ENCODE measurements at places on chromosomes 7 and 10. TPM values are rescaled to one million over a fixed set of nuclear protein-coding genes. Genes with fewer than 3 reads are reported as not detected.

DNA sequence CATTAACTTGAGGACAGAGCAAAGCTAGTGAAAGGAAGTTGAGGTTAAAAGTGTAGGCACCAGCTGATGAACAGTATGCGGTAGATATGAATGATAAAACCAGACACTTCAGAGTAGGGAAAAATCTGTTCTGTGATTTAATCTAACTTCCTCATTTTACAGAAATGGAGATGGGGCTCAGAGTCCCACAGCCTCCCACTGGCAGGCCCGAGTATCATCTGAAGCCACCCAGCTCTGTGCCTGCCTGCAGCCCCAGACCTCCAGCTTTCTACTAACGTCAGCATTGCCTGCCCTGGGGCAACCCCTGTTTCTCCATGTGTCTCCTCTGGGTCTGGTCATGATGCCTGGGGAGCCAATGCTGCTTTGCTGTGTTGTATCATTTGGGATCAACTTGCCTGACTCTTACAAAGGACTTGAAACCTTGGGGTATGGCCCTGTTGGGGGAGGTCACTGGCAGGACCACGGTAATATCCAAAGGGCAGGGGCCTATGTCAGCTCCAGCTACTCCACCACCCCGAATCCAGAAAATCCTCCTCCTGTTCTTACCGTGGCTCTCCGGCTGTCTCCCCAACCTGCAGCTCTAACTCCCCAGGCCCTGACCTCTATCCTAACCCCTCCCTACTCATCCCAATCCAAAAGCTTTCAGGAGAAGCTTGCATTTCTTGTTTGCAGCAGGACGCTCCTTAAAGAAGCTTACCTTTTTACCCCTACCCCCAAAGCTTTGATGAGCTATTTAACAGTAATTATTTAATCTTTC is 56.2 kb upstream of the NPY start:
- H3K27ac ChIP-seq: no peak overlapping the region
- no peak overlapping the region for H3K4me3 ChIP-seq
- H3K36me3 ChIP-seq: no peaks in the 10 kb centered on the region
- DNase-seq: peak; percentile 46
- peaks cover 21% of the 10 kb centered on the region for H3K4me1 ChIP-seq

DNA sequence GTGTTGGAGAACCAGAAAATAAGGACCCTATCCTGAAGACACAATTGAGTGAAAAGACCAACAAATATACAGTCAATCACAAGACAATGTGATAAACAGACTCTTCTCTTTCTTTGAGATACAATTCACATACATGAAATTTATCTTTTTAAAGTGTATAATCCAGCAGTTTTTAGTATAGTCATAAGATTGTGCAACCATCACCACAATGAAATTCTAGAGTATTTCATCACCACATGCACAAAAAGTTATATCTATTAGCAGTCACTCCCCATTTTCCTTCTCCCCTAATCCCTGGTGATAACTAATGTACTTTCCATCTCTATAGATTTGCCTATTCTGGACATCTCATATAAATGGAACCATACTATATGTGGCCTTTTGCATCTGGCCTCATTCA is 8.2 kb upstream of the SORBS1 start:
- H3K36me3 ChIP-seq: no peaks in the 10 kb centered on the region
- no peak overlapping the region for H3K27ac ChIP-seq
- peaks cover under 1% of the 10 kb centered on the region for H3K27me3 ChIP-seq

GRCh38 chr7:55032069-55032699 is 13.4 kb downstream of the EGFR start:
- H3K4me1 ChIP-seq: no peaks in the 10 kb centered on the region
- H3K4me3 ChIP-seq: no peak overlapping the region
- H3K27ac ChIP-seq: no peak overlapping the region
- no peaks in the 10 kb centered on the region for H3K36me3 ChIP-seq
- H3K27me3 ChIP-seq: peaks cover 5% of the 10 kb centered on the region

DNA sequence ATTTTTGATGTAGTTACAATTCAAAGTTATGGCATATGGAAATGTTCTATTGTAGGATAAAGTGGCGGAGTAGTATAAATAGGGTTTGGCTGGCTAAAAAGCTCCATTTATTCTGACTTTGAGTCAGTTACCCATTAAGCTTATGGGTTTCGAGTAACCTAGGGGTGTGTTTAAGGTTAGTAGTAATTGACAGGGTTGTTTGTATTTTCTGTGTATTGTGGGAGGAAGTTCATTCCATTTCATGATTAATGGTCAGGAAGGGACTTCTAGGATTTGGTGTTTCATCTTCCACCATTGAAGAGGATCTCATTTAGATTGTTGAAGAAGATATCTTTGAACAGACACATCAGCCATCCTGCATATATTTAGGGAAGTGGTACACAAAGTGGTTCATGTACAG is 75.0 kb downstream of the BICC1 start:
- no peak for DNase-seq
- peaks cover 21% of the 10 kb centered on the region for H3K27me3 ChIP-seq
- H3K27ac ChIP-seq: no peak overlapping the region

- no peaks in the 10 kb centered on the region for H3K27me3 ChIP-seq
- no peak overlapping the region for H3K27ac ChIP-seq
- peaks cover 59% of the 10 kb centered on the region for H3K4me1 ChIP-seq
- H3K36me3 ChIP-seq: peaks cover 43% of the 10 kb centered on the region
- no peak for DNase-seq
Observed at GRCh38 chr7:155744971-155745683, 67.1 kb downstream of the SHH start.

DNA sequence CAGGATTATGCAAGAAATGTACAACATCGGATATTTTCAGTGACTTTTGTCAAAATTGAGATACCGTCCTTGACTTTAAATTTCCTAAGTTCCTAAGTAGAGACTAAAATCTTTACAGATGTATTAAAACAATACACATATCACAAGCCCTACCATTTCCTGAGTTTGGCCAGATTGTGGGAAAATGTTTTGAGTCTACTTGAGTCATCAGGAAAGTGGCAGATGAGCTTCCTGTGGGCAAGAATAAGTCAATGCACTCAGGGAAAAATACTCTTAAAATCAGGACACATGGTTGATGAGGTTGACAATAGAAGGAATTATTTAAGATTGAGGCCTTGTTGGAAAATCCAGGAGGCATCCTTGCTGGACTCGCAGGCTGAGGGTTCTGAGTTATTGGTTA is 162.5 kb downstream of the SNX10 start:
- no peaks in the 10 kb centered on the region for H3K4me1 ChIP-seq
- H3K27me3 ChIP-seq: no peaks in the 10 kb centered on the region
- H3K27ac ChIP-seq: no peak overlapping the region
- no peak for DNase-seq
- H3K4me3 ChIP-seq: no peak overlapping the region

DNA sequence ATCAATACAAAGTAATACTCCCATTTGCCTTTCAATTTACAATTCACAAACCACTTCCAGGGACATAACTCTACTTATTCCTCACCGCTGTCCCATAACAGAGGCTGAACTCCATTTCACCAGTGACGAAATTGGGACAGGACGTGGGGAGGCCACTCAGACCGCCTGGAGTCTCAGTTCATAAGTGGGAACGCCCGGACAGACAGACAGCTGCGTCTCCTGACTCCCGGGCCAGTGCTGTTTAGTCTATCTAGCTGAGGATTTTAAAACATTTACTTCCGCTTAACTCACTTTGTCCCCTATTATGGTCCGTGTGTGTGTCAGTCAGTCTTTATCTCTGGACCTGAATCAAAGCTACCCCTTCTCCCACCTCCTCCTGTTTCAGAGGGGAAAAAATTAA is 67.4 kb upstream of the ZNF438 start:
- peaks cover 47% of the 10 kb centered on the region for H3K4me1 ChIP-seq

- DNase-seq: no peak
- H3K27ac ChIP-seq: no peak overlapping the region
- no peaks in the 10 kb centered on the region for H3K27me3 ChIP-seq
- H3K4me1 ChIP-seq: peaks cover 50% of the 10 kb centered on the region
Observed at GRCh38 chr7:7651479-7651878, 10.9 kb downstream of the UMAD1 start.

DNA sequence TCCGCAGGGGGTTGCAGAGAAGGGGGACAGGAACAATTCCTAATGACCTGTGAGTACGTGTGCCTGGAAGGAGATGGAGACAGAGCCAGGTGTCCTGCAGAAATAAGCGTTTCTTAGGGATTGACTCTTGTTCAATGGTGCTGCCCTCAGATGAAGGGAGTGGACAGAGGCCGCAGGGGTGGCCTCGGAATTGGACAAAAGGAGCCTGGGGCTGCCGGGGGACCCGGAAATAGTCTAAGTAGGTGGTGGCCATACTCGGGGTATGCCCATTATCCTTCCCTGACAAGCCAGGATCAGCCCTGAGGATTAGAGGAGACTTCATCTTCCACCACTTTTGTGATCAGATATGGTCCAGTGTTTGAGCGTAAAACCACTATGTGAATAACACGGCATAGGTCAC is 39.2 kb downstream of the ELFN1 start:
- no peaks in the 10 kb centered on the region for H3K27me3 ChIP-seq
- no peaks in the 10 kb centered on the region for H3K4me1 ChIP-seq
- H3K27ac ChIP-seq: no peak overlapping the region
- no peak for DNase-seq
- no peaks in the 10 kb centered on the region for H3K36me3 ChIP-seq
- no peak overlapping the region for H3K4me3 ChIP-seq

DNA sequence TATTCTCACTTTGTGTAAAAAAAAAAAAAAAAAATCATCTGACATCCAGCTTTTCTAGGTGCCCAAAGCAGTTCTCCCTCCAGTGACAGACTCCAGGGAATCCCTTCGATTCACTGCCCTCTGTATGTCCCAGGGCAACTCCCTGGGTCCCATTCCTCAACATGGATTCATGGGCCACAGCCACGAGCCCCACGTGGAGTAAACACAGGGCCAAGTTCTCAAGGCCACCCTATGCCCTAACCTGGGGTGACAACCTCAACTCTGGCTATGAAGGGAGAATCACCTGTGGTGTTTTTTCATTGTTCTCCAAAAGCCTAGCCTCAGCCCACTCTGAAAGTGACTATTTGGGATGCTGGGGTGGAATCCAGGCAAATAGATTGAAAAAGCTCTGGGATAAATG is 3.4 kb downstream of the BNIP3 start:
- H3K27me3 ChIP-seq: no peaks in the 10 kb centered on the region
- peaks cover 66% of the 10 kb centered on the region for H3K4me1 ChIP-seq
- no peak for DNase-seq
- H3K27ac ChIP-seq: no peak overlapping the region
- H3K4me3 ChIP-seq: no peak overlapping the region

DNA sequence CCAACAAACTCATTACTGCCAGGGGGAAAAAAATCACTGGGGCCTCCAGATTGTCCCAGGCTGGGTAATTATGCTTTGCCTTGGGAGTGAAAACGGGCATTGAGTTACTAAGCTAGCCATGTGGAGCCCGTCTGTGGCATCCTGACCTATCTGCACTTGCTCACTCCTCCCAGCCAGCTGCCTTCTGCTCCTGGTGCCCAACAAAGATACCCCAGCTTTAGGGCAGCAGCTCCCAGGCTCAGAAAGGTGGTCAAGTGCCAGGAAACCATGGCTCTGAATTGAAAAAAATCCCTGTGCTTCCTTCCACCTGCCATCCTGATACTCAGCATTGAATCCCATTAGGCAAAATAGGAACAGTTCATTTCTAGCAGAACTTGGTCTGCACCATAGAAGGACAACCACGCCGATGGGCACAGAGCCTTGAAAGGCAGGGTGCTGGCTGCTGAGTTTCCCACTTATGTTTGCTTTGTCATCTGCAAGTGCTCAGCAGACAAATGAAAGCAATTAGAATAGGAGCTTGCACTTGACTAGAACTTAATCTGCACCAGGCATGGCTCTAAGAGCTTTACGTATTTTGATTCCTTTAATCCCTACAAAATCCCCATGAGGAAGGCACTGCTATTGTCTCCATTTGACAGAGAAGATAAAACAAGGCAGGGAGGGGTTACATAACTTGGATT is 42.8 kb downstream of the HSPA12A start:
- no peak overlapping the region for H3K4me3 ChIP-seq
- H3K36me3 ChIP-seq: no peaks in the 10 kb centered on the region
- no peak overlapping the region for H3K27ac ChIP-seq
- H3K27me3 ChIP-seq: peaks cover 56% of the 10 kb centered on the region
- no peak for DNase-seq

DNA sequence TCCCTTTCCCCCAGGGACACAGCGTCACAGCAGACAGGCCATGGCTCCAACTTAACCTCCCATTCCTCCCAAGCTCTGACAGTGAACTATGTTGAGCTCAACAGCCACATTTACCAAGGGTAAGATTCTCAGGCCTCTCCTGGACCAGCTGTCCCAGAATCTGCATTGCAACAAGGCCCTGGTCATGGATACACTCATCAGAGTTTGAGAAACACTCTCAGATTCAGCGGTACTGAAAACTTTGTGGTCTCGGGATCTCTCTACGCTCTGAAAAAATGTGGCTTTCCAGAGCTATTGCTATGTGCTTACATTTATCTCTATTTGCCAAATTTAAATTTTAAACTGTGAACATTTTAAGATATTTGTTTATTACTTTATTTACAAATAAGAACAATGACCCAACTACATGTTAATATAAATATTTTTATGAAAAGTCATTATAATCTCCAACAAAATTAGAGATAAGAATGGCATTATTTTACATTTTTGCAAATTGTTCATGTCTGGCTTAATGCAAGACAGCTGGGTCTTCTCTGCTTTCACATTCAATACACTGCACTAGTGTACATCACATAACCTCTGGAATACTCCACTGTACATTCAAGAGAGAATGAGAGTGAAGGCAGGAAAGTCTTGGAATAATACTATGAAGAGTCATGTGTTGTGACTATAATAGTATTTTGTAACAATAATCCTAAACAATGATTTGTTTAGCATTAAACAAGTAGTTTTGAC is 190.9 kb upstream of the PITRM1 start:
- H3K4me1 ChIP-seq: no peaks in the 10 kb centered on the region
- H3K4me3 ChIP-seq: no peak overlapping the region
- DNase-seq: no peak
- H3K27ac ChIP-seq: no peak overlapping the region

TMEM140 gene
- total RNA-seq: 9.2 TPM

EPDR1 gene
- 1.3 TPM for total RNA-seq

NRP1 gene
- 0.10 TPM for total RNA-seq

POP7 gene
- total RNA-seq: 29.6 TPM

ASB10 gene
- total RNA-seq: not detected

HABP2 gene
- not detected for total RNA-seq

RBM28 gene
- 51.9 TPM for total RNA-seq

Measured in activated naive CD4-positive, alpha-beta T cell treated with anti-CD3 and anti-CD28 coated beads for 36 hours (primary cell).